ENCODE measurements at places on chromosomes 2 and 18.

GRCh38 chr2:208266553-208266893 lies 468 bp downstream of the PIKFYVE start:
- no peak for DNase-seq

DNA sequence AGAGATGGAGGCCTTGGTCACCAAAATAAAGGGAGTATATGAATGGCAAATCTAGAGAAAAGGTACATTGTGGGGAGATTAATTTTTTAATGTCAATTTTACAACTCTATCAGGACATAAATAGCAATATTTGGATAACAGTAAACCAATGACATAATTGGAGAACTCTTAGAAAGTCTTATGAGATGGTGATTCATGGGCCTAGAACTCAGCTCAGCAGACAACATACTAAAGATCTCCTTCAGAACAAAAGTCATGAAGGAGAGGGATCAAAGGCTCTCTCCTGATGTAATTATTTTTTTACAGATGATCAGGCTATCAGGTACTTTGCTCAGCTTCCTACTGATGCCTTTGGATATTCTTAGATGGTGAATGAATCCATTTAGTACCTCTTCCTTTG lies 90.0 kb downstream of the CRACDL start:
- DNase-seq, result no peak

- no peak for DNase-seq
Observed at GRCh38 chr2:232239951-232240681, 138.4 kb upstream of the ALPP start.

GRCh38 chr18:41999751-42000150 lies 44.7 kb downstream of the PIK3C3 start:
- no peak for DNase-seq

DNA sequence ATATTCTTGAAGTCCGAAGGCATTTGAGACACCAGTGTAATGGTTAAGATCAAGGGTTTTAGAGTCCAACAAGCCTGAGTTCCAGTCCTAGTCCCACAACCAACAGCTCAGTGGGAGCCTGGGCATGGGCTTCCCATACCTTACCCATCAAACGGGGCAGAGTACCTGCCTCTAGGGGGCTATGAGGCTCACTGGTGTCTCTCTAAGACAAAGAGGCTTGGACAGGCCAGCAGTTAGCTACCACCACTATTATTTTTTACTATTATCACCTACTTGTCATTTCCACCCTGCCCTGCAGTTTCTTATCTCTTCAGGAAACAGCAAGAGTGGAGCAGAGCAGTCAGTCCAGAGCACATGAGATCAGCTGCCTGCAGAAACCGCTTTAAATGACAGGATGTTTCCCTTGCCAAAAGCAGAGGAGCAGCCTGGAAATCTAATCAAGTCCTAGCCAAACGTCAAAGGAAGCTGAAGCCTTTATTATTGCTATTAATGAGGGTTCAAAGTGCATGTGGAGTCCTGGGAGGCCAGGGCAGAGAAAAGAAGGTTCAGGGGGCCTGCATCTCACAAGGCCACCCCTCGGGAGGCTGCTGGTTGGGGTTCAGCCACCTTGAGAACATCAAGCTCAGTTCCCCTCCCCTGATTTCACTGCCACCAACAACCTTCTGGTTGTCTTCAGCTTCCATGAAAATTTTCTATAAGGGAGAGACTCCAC lies 66.6 kb downstream of the STPG4 start:
- DNase-seq, result no peak

GRCh38 chr2:23520256-23520655 lies 135.3 kb downstream of the KLHL29 start:
- no peak for DNase-seq

DNA sequence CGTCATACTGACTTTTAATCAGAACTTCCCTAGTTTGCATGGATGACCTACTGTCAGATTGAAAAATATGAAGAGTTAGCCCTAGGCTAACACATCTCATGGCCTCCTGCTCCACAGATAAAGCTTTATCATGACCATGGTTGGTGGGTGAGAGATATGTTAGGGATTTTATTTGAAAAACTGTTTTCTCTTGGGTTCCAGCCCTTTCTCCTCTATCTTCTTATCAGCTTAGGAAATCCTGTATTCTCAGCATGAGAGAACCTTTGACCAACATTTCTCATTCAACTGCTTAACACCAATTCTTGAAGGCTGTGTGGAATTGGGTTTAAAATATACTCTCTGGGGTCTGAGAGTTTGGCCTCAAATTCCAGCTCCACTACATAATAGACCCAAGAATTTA lies 1407.0 kb upstream of the CELF4 start:
- no peak for DNase-seq

GRCh38 chr18:31711365-31712172 lies 27.2 kb upstream of the B4GALT6 start:
- DNase-seq, result no peak

- no peak for DNase-seq
Observed at GRCh38 chr2:214395040-214395439, 15.8 kb upstream of the VWC2L start.

- DNase-seq, result no peak
Observed at GRCh38 chr2:206886696-206887095, 52.6 kb upstream of the CPO start.

All from AG04450 (cell line).